Activated naive CD4-positive, alpha-beta T cell treated with anti-CD3 and anti-CD28 coated beads for 36 hours (primary cell): ENCODE measurements at places on chromosomes 5 and 9. TPM values are rescaled to one million over a fixed set of nuclear protein-coding genes. Genes with fewer than 3 reads are reported as not detected.

Gene HTR1A
- total RNA-seq: not detected

GRCh38 chr5:93658044-93658443 is 75.0 kb downstream of the NR2F1 start:
- DNase-seq: no peak

Gene ABLIM3
- not detected for total RNA-seq

Gene PPP2R2B
- not detected for total RNA-seq

GRCh38 chr9:71303351-71303750 is 181.9 kb upstream of the TRPM3 start:
- DNase-seq: no peak

GRCh38 chr5:72499730-72500129 is 7.5 kb downstream of the ZNF366 start:
- DNase-seq: no peak

DNA sequence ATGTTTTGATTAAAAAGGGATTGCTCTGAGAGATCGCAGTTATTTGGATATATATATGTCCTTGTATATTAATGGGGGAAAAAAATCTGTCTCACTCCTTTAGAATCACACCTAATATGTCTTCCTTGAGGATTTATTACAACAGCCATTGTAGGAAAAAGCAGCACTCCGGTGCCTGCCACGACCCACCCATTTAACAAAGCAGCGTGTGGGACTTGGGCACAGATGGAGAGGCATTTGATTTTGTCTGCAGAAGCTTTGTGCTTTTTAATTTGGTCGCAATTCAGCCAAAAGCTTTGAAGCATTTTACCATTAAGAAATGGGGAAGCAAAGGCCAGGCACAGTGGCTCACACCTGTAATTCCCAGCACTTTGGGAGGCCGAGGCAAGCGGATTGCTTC is 159.2 kb downstream of the SMARCA2 start:
- no peak for DNase-seq

Gene SARDH
- 7.7 TPM for total RNA-seq

Gene CHD1
- total RNA-seq: 52.1 TPM

DNA sequence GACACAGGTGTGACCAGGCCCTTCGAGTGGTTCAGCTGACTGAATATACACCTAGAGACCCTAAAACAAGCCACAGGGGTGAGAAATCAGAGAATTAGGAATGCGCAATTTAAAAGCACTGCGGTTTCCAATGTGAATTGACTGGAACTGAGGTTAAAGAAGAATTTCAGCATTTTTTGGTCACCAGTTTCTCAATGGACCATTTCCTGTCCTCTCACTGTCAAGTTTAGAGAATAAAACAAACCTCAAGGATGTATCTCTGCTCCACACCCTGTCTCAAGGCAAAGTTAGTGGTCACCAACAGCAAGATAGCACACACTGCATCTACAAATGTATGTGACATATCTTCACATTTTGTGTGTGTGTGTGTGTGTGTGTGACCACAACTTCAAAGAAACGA is 143.8 kb upstream of the MAP3K1 start:
- no peak for DNase-seq

Gene DOCK2
- total RNA-seq: 192 TPM

- no peak for DNase-seq
Measured at GRCh38 chr5:74963407-74963806, 89.0 kb downstream of the GCNT4 start.

Gene FRMPD1
- total RNA-seq: not detected

Gene SV2C
- total RNA-seq: not detected

Gene GABRA6
- total RNA-seq: not detected

DNA sequence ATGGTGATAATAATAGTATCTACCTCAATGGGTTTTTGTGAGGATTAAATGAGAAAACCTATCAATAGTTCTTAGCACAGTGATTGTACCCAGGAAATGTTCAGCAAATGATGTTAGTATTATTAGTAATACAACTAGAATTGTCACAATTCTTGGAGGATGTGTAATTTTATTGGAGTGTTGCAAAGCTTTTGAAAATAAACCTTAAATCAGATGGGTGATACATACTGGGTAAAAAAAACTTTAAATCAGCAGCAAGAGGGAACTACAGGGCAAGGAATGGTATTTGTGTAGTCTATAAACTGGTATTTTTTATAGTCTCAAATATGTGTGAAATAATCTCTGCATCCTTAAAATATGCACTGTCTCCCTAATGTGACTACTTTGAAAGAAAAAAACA is 371.6 kb downstream of the PIK3R1 start:
- DNase-seq: no peak

GRCh38 chr5:143213851-143214363 is 189.6 kb downstream of the NR3C1 start:
- DNase-seq: peak; percentile 18

- DNase-seq: no peak
Measured at GRCh38 chr9:135107581-135108235, 20.2 kb downstream of the OLFM1 start.

GRCh38 chr9:76374783-76375559 is 19.3 kb downstream of the RFK start:
- DNase-seq: no peak

DNA sequence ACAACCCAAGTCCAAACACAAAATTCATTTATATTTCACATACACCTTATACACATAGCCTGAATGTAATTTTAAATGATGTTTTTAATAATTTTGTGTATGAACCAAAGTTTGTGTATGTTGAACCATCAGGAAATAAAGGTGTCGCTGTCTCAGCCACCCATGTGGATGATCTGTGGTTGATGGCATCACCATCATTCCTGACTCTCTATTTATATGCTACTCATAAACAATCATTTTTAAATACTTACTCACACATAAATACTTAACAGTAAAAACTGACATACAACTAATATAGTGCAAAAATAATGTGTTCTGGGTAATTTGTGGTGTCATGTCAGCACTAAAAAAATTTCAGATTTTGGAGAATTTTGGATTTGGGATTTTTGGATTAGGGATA is 38.4 kb downstream of the SMC5 start:
- no peak for DNase-seq

DNA sequence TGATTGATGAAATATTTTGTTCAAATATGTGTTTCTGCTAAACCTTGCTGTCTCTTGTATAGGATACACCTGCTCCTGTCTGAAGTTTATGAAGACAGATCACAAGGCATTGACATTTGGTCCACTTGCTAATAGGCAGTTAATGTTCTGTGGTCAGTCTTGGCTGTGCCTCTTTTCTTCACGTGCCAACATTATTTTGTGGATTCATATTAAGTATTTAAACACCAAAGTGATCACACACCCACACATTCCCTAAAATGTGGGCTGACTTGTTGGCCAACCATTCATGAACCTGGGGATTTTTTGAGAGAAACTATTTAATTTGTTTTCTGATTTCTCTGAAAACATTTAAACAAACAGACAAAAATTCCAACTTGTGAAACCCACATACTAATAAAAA is 33.7 kb downstream of the ZNF462 start:
- DNase-seq: no peak

DNA sequence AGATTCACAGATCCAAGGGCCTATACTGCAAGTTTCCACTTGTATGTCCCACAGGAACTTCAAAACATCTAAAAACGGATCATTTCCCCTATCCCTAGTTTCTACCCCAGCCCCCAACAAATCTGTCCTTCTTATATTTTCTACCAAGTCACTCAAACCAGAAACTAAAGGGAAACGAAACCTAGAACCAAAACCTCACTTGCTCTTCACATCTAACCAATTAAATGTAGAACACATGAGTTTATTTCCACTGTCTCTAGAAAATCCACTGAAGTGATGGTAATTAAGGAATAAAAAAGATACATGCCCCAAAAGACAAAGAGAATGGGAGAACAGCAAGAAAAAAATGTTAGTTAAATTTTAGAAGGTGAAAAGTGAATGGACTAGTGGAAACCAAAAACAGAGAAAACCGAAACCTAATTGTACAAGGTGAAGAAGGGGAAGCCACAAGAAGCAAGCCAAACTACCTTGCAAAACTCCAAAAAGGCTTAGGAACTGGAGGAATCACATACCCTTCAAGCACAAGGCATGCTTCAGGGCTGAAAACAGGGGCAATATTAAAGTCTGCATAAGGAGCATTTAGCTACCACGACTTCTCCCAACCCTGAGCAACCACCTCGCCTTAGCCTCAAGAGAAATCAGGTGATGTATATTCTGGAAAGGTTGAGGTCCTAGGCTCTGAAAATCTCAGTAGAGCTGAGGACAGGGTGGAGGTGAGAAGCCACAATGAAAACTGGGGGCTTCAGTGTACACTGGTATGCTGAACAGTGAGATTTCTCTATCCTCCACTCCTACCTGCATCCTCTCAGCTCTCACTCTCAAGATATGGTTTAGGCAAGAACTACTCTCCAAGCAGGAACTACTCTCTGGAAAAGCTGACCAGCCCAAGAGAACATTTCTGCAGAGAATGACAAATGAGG is 11.1 kb downstream of the SMU1 start:
- no peak for DNase-seq

GRCh38 chr5:93570294-93571113 is 10.5 kb downstream of the NR2F1-AS1 start:
- DNase-seq: no peak
